H4 (cell line): ENCODE measurements at places on chromosomes 6 and 20. TPM values are rescaled to one million over a fixed set of nuclear protein-coding genes. Genes with fewer than 3 reads are reported as not detected.

GRCh38 chr20:18702736-18703135, 110.8 kb upstream of the SCP2D1 start:
- no peak for DNase-seq

GRCh38 chr20:4929686-4930397, 71.5 kb downstream of the SLC23A2 start:
- no peak for DNase-seq

GRCh38 chr6:34300332-34300751, 51.5 kb upstream of the SMIM29 start:
- DNase-seq, result no peak

- DNase-seq, result no peak
Measured at GRCh38 chr20:53222416-53222815, 250.3 kb downstream of the TSHZ2 start.

GRCh38 chr6:128400875-128401274, 119.5 kb downstream of the PTPRK start:
- no peak for DNase-seq

DNAH8 gene
- total RNA-seq, result not detected in 2 replicates

DNA sequence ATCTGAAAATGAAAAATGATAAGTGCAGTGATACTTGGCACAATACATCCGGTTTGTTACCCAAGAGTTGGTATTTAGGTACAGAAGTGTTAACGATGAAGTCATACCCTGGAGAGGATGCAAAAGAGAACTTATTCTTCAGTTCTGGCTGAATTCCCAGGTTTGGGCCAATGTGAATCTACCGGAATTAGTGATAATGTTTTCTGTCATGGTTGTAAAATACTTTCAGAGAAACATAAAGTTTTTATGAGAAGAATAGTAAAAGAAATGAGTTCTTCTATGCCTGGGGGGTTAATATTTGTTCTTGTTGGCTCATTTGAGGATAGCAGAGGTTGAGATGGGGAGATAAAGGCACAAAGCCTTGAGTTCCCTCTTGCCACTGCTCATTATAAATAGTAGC, 509.9 kb upstream of the POU3F2 start:
- no peak for DNase-seq

ZC2HC1B gene
- total RNA-seq, result not detected in 2 replicates

GRCh38 chr6:14585689-14586088, 468.1 kb downstream of the CD83 start:
- DNase-seq, result no peak

DNA sequence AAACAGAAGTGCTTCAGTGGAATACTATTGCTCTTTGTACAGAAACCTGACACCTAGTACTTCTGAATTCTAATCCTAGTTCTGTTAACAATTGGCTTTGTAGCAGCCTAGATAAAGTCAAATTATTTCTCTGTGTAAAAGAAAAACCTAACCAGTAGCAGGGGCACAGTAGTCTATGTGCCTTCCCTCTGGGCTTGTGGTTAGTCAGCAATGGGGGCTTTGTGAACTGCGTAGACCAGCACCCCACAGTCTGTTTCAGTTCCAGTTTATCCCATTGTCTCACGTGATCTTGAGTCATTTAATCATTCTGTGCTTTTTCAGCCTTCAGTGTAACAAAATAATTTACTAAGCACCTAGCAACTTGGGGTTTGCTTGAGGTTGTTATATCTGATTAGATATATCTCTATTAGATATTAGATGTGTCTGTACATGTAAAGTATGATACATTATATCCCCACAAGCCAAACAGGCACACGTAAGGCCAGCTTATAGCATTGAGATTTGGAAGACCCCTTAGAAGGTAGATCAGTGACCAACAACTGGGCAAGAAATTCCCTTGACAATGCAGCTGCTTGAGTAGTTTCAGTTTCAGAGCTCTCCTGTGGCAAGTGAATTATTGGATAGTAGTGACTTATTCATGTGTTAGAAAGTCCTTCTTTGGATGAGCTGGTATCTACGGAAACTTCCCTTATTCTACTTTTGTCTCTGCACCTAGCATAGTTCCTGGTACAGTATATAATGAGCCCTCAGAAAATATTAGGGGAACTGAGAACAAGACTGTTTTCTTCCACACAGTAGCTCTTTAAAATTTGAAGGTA, 27.9 kb upstream of the CCR6 start:
- no peak for DNase-seq

EDN1 gene
- 3.5 and 6.7 TPM in 2 replicates for total RNA-seq

TENT5A gene
- 16.4 and 19.3 TPM in 2 replicates for total RNA-seq

PRRT1 gene
- 0.10 TPM in 1 of 2 replicates, not detected in the other for total RNA-seq

GRCh38 chr6:44227148-44227793, 3.9 kb downstream of the SLC29A1 start:
- no peak for DNase-seq

- DNase-seq, result no peak
Measured at GRCh38 chr6:109478222-109478805, 4.7 kb downstream of the ZBTB24 start.

DNA sequence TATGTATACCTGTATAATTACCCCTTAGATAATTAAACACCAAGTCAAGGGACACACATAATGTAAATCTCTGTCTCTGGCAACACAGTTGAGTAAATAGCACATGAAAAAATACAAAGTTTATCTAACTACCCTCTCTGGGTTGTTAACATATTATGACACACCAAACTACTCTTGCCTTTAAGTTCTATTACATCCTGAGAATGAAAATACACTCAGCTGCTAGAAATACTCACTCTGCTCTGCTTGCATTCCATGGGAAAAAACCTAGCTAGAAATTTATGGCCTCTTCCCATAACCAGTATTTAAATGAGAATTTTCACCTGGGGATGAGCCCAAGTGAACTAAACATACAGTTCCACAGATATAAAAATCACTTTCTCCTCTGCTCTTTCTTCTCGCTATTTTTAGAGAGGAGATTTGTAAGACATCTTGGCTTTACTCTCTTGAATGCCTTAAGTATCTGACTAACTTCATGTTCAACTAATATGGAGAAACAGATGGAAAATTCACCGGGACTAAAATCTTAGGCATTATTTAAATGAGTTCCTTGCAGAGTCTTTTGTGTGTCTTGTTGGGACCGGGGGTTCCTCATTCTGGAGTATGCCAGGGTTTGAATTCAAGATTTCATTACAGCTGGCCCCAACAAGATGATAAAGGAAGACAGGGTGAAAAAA, 140.9 kb downstream of the GJA10 start:
- DNase-seq, result no peak

ADGRG6 gene
- total RNA-seq, result 0.49 and 0.68 TPM in 2 replicates

DNA sequence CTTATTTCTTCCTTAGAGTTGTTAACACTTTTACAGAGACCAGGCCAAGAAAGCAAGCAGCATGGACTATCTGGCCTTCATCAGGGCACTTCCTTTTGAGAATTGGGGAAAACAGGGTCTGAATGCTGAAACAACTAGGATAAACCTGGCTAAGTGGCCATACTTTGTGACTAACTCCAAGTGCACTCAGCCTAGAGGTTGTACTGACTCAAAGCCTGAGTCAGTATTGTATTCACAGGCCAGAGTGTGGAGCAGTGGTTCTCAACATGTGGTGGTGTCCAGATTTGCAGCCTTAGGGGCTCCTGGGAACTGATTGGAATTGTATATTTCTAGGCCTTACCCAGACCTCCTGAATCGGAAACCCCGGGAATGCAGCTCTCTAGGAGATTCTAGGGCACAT, 20.1 kb downstream of the SEC23B start:
- DNase-seq, result no peak

DNA sequence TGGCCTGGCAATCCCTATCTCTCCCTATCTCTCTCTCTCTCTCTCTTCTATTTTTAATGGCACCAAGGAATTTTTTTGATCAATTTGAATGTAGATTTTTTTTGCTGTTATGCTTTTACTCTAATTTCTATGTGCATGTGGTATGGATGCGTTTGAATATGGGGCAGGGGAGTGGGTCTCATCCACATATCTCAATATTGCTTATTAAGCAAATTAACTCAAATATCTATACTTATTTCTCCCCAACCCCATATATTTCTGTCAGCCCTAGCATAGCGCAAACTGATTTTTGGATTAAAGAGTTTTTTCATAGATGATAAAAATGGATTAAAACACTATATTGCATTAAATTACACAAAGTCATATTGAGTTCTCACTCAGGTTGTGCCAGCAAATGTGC, 210.2 kb downstream of the KHDRBS2 start:
- DNase-seq, result no peak

ZNF217 gene
- total RNA-seq, result 8.1 and 9.7 TPM in 2 replicates

DNA sequence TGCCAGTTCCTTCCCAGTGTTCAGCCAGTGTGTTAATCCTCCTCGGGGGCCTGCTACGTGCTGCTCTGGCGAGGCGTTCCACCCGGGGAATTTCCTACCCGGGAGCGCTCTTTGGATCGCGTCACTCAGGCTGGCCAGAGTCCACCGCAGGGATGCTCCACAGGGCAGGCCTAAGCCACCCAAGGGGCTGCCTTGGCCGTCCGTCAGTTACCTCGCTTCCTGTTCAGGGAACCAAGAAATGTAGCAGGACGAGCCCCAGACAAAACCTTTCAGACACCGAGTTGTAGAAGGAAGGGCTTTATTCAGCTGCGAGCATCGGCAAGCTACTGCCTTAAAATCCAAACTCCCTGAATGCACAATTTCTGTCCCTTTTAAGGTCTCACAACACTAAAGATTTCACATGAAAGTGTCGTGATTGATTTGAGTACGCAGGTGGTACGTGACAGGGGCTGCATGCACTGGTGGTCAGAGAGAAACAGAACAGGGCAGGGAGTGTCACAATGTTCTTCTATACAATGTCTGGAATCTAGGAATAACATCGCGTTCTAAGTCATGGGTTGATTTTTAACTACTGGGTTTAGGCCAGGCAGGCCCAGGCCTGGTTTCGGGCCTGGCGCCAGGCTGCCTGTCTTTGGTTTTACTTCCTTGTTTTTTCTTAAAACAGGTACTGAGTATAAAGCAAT, 15.7 kb upstream of the POU5F1 start:
- no peak for DNase-seq

BPI gene
- 0.10 TPM in 1 of 2 replicates, not detected in the other for total RNA-seq

DNA sequence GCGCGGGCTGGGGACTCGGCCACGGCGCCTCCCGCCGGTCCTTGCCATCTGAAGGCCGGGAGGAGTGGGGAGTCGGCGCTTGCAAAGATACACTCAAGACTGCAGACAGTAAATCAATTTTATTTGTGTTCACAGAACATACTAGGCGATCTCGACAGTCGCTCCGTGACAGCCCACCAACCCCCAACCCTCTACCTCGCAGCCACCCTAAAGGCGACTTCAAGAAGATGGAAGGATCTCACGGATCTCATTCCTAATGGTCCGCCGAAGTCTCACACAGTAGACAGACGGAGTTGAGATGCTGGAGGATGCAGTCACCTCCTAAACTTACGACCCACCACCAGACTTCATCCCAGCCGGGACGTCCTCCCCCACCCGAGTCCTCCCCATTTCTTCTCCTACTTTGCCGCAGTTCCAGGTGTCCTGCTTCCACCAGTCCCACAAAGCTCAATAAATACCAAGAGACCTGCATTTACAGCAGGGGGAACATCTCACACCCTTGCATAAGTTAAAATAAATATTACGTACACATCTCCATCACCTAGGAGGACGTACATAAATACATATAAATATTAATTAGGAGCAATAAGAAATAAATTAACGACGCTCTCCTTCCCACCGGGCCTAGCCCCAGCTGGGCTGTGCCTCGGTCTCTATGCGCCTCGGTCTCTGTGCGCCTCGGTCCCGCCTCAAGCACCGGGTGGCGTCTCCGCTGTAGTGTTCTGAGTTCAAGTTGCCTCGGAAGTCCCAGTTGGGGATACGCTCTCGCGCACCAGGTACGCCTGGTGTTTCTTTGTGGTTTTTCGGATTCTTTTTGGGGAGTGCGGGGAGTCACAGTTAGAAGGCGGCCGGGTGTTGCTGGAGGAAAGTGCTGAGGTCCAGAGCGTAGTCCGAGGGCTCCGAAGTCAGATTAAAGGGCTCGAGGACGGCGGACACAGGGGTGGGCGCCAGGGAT, 889 bp upstream of the FLOT1 start:
- no peak for DNase-seq

FOXF2 gene
- 18.3 and 21.5 TPM in 2 replicates for total RNA-seq

DNA sequence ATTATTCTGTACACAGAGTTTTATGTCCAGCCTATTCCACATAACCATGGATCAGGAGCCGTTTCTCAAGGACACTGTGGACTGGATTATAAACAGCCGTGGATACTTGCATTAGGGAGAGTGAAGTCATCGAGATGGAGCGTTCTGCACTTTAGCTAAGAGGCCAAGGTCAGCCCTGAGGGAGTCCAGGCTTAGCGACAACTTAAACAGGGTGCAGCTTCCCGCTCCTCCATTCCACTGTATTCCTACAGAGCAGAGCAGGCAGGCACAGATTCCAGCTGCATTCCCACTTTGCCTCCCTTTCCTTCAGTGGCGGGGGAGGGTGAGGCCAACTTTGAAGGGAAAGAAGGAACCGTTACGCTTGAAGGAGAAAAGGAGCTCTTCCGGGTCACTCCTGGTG, 59.5 kb downstream of the RAMACL start:
- DNase-seq, result no peak

- no peak for DNase-seq
Measured at GRCh38 chr20:11376420-11376819, 541.3 kb upstream of the BTBD3 start.

GRCh38 chr6:77464495-77464867, 1.2 kb upstream of the HTR1B start:
- no peak for DNase-seq

ADTRP gene
- total RNA-seq, result 0.74 TPM in 1 of 2 replicates, not detected in the other

DNA sequence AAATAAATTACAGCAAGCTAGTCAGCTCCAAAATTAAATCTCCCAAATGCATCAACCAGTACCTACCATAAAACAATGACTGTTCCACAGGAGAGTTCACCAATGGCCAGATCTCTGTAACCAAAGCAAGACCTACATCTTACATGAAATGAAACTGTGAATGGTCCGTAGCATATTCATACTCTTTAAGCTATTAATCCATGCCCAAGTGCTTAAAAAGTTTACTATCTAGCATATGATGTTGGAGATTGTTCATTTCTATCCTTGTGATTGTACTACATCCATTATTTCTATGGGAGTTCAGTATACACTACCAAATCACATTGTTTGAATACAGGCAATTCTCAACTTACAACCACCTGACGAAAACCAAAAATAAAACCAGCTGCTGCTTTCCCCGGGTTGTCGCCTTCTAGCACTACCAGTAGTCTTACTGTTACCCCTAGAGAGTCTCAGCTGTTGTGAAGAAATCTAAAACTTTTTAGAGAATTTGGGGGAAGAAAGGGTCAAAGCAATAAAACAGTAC, 38.0 kb downstream of the HIVEP2 start:
- DNase-seq, result no peak

KCNK15 gene
- 0.06 TPM in 1 of 2 replicates, not detected in the other for total RNA-seq
